ENCODE measurements at places on chromosomes 11 and 22.

- DNase-seq: no peak
Measured at GRCh38 chr11:120061761-120062560, 76.0 kb downstream of the TRIM29 start.

DNA sequence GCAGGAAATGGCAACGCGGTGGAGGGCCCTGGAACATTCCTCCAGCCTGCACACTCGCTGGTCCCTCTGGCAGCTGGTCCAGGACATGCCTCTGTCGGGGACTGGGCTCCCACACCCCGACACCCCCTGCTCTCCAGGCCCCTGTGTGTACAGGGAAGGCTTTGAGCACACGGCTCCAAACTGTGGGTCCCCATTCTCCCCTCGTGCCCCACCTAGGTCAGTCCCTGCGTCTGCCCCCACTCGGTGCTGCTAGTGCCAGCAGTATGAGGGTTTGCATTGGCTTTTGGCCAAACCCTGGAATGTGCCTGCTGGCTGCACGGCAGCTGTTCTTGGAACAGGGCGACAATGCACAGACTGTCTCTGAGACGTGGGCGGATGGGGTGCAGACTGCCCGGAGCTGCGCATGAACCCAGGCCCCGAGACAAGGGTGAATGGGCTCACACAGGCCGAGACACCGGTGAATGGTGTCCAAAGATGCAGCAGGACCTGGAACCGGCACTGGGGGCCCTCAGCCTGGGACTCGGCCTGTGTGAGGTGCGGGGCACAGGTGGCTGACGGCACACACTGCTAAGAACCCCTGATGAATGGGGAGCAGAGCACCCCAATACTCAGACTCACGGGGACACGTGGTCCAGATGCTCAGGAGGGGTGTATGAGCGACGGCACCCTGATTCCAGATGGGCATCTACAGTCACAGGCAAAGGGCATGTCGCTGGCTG lies 7.5 kb upstream of the SYT8 start:
- DNase-seq: no peak

GRCh38 chr11:4932751-4933150 lies 8.6 kb upstream of the OR51G1 start:
- no peak for DNase-seq

DNA sequence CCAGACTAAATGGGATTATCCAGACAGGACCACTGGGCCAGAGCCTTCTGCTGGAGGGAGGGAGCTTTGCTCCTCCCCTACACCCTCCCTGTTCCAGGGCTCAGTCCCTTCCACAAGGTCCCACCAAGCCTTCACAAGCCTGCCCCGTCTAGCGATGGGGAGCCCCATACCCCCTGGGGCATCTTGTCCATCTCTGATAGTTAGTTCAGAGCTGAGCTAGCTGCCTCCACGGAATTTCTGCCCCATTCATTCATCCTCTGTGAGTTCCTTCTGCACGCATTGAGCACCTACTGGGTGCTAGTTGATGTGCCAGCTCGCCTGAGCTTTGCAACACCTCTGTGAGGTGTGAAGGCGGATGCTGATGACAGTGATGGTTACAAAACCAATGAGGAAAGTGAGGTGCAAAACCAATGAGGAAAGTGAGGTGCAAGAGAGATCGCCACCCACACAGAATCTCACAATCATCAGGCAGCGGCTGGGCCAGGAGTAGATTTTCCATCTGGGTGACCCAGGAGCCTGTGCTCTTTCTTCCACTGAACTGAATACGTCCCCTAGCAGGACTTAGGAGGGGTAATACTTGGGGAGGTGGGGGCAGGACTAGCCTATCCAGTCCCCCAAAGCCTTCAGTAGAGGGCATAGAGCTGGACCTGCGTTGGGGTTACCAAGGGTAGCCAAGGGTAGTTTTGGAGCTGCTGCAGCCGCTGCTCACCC lies 21.5 kb upstream of the CBX7 start:
- no peak for DNase-seq

DNA sequence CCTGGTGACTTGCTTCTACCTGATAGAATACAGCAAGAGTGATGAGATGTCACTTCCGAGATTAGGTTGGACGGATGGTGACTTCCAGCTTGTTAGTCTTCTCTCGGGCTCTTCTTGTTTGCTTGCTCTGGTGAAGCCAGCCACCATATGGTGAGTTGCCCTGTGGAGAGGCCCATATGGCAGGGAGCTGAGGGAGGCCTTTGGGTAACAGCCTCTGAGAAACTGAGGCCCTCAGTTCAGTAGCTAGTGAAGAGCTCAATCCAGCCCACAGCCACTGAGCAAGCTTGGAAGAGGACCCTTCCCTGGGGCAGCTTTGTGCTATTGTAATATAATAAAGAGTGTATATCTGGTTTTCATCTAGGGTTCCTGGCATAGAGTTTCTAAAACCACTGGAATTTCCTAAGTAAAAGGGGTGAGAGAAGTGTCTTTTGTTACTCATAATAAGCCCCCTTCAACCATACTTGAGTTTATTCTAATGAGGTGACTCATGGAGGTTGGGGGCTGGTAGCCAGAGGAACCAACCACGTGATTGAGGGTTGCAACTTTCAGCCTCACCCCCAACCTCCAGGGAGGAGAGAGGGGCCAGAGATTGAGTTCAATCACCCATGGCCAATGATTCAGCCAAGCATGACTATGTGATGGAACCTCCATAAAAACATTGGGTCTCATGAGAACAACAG lies 8.0 kb upstream of the TPCN2 start:
- DNase-seq: no peak

- no peak for DNase-seq
Measured at GRCh38 chr11:76209973-76210930, 4.0 kb upstream of the WNT11 start.

GRCh38 chr11:3191586-3192324 lies 26.6 kb upstream of the OSBPL5 start:
- no peak for DNase-seq

- no peak for DNase-seq
Measured at GRCh38 chr11:1640076-1640946, 10.7 kb downstream of the KRTAP5-5 start.

- no peak for DNase-seq
Measured at GRCh38 chr11:131408025-131408640, 37.7 kb downstream of the NTM start.

GRCh38 chr11:29162491-29162890 lies 854.3 kb downstream of the KCNA4 start:
- no peak for DNase-seq

- no peak for DNase-seq
Measured at GRCh38 chr22:40007853-40008710, 13.3 kb downstream of the FAM83F start.

DNA sequence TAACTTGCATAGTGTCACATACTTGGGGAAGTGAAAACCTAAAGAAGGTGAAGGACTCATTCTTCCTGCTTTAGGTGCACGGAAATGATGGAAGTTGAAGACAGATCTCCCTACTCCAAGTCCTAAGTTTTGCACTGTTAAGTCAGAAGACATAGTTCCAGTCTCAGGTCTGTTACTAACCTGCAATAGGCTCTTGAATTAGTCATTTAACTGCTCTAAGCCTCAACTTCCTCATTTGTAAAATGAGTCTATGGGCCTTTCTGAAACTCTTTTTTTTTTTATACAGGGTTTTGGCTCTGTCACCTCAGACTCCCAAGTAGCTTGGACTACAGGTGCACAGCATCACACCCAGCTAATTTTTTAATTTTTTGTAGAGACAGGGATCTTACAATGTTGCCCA lies 30.8 kb upstream of the POU2AF1 start:
- no peak for DNase-seq

DNA sequence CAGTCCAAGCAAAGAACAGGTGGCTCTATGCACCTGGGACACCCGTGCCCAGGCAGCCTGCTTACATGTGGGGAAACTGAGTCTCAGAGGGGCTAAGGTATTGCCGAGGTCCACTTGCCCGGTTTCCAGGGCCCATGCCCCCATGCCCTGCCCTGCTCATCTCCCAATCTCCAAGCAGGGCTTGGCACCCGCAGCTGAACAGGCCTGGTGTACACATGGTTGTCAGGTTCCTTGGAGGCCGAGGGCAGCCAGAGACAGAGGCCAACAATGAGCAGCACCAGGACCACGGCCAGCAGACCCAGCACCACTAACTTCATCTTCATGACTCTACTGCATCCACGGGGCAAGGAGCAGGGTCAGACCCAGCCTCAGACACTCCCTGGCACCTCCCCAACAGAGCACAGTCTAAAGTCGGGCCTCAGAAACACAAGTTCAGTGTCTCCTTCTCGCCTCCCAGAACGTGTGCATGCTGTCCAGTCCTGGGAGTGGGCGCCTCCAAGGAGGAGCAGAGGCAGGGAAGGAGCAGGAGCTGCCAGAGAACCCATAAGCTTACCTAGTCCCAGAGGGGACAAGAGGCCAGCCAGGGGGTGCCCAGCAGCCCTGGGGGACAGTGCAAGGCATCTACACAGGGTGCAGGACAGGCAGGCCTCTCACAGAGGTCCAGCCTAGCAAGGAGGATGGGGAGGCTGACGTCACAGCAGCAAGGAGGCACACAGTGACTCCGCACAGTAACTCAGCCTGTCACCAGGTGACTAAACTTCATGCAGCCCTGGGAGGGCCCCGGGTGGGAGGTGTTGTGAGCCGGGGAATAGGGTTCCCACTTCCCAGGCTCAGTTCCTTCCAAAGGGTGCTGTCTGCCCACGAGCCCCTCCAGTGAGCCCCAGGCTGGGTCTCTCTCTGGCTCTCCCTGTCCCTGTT lies 20.2 kb upstream of the RGL4 start:
- no peak for DNase-seq

GRCh38 chr11:93216511-93217101 lies 18.8 kb upstream of the SLC36A4 start:
- DNase-seq: no peak

- DNase-seq: no peak
Measured at GRCh38 chr22:29971607-29972006, 88.6 kb downstream of the MTMR3 start.

- no peak for DNase-seq
Measured at GRCh38 chr11:75461151-75461550, 28.1 kb upstream of the KLHL35 start.

GRCh38 chr11:120179057-120179672 lies 31.7 kb upstream of the OAF start:
- no peak for DNase-seq

GRCh38 chr11:57640068-57640800 lies 9.5 kb downstream of the YPEL4 start:
- no peak for DNase-seq

DNA sequence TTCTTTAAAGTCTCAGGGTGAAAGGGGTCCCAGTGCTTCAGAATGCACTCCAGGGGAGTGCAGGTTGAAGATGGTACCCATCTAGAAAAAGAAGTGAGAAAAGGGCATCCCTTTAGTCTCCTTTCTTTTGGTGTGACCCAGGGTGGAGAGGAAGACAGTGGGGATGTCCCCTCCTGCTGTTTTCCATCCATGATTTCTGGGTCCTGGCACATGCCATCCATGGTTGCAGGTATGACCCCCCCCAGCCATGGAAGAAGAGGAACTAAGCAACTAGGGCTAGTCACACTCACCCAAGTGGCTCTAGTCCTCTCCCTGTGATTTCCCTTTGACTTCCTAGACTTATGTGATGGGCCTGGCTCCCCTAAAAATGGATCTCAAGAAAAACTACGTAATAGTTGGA lies 15.9 kb upstream of the EI24 start:
- no peak for DNase-seq

DNA sequence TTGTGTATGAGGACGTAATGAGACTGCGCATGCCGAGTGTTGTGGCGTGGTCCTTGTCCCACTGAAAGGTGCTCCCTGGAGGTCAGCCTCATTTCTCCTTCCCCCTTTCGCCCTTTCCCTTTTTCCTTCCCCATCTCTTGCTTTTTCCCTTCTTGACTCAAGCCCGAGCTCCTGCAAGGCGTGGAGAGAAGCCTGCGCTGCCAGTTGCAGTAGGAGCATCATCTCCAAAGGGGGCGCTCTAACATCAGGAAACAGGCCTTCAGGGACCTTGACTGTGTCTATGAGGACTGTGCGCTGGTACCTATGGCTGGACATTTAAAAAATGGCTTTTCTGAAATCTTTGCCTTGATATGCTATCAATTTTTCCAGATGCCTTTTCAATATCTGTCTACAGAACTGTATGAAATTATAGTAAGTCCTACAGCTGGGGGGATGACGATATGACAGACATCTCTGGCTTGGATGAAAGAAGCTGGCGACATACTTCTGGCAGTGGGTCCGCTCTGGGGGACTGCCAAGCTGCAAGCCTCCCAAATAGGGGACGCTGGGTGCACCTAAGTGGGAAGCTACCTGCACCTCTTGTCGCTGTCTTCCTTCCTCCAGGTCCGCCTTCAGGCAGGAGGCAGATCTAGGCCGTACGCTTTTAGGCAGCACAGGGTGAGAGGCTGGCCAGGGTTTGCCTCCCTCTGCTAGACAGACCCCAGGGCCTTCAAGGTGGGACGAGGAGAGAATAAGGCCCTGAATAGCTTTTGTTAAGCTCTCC lies 96.5 kb downstream of the NXPE2 start:
- DNase-seq: no peak

- DNase-seq: no peak
Measured at GRCh38 chr22:46275455-46276122, 7.8 kb downstream of the TTC38 start.

DNA sequence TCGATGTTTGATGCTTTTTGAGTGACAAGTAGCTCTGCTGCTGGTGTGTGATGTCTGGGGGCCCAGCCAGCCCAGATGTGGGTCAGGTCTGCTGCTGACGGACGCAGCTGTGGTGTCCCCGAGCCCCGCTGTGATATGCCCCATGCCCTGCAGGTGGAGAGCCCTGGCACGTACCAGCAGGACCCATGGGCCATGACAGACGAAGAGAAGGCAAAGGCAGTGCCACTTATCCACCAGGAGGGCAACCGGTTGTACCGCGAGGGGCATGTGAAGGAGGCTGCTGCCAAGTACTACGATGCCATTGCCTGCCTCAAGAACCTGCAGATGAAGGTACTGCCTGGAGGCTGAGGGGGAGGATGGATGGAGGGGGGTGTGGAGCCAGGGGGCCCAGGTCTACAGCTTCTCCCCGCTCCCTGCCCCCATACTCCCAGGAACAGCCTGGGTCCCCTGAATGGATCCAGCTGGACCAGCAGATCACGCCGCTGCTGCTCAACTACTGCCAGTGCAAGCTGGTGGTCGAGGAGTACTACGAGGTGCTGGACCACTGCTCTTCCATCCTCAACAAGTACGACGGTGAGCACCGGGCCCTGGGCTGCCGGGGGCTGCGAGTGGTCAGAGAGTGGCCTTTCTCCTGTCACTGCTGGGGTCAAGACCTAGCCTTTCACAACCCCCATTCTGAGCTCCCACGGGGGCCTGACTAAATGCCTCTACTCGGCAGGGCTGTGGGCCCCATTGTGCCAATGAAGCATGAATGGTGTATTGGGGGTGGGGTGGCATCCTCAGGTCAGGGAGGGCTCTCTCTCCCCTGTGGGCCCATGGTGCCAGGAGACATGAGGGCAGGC lies 7.3 kb downstream of the AIP start:
- no peak for DNase-seq

Measured in activated naive CD4-positive, alpha-beta T cell (primary cell).